ENCODE measurements at places on chromosomes 5 and 9.

- no peak overlapping the region for H3K27ac ChIP-seq
- no peaks in the 10 kb centered on the region for H3K4me1 ChIP-seq
- H3K4me3 ChIP-seq: no peak overlapping the region
- H3K36me3 ChIP-seq: no peaks in the 10 kb centered on the region
- peaks cover 18% of the 10 kb centered on the region for H3K27me3 ChIP-seq
These were observed 74.8 kb downstream of the CETN3 start for GRCh38 chr5:90334741-90335140.

GRCh38 chr5:172172912-172173563 lies 15.0 kb downstream of the STK10 start:
- no peaks in the 10 kb centered on the region for H3K27me3 ChIP-seq
- DNase-seq: no peak
- peak overlapping the region; percentile 96 for H3K4me3 ChIP-seq

GRCh38 chr5:148214665-148215185 lies 11.9 kb downstream of the SPINK6 start:
- H3K36me3 ChIP-seq: no peaks in the 10 kb centered on the region
- DNase-seq: no peak
- H3K4me1 ChIP-seq: no peaks in the 10 kb centered on the region
- no peak overlapping the region for H3K27ac ChIP-seq
- no peak overlapping the region for H3K4me3 ChIP-seq

GRCh38 chr9:136244122-136244968 lies 1.3 kb downstream of the QSOX2 start:
- H3K4me3 ChIP-seq: peak overlapping the region; percentile 92
- H3K36me3 ChIP-seq: peaks cover 9% of the 10 kb centered on the region
- peaks cover 44% of the 10 kb centered on the region for H3K4me1 ChIP-seq

- no peak overlapping the region for H3K27ac ChIP-seq
- no peak for DNase-seq
- H3K27me3 ChIP-seq: no peaks in the 10 kb centered on the region
These were observed 22.6 kb downstream of the SEMA5A start for GRCh38 chr5:9523090-9523823.

GRCh38 chr9:136694163-136694871 lies 7.1 kb upstream of the AGPAT2 start:
- no peak overlapping the region for H3K27ac ChIP-seq
- no peak overlapping the region for H3K4me3 ChIP-seq
- no peaks in the 10 kb centered on the region for H3K4me1 ChIP-seq
- H3K27me3 ChIP-seq: peaks cover 13% of the 10 kb centered on the region
- peak; percentile 66 for DNase-seq
- H3K36me3 ChIP-seq: no peaks in the 10 kb centered on the region

- H3K27me3 ChIP-seq: no peaks in the 10 kb centered on the region
- H3K4me3 ChIP-seq: no peak overlapping the region
- DNase-seq: no peak
- H3K36me3 ChIP-seq: peaks cover 1% of the 10 kb centered on the region
These were observed 5.5 kb downstream of the CD74 start for GRCh38 chr5:150407096-150407720.

DNA sequence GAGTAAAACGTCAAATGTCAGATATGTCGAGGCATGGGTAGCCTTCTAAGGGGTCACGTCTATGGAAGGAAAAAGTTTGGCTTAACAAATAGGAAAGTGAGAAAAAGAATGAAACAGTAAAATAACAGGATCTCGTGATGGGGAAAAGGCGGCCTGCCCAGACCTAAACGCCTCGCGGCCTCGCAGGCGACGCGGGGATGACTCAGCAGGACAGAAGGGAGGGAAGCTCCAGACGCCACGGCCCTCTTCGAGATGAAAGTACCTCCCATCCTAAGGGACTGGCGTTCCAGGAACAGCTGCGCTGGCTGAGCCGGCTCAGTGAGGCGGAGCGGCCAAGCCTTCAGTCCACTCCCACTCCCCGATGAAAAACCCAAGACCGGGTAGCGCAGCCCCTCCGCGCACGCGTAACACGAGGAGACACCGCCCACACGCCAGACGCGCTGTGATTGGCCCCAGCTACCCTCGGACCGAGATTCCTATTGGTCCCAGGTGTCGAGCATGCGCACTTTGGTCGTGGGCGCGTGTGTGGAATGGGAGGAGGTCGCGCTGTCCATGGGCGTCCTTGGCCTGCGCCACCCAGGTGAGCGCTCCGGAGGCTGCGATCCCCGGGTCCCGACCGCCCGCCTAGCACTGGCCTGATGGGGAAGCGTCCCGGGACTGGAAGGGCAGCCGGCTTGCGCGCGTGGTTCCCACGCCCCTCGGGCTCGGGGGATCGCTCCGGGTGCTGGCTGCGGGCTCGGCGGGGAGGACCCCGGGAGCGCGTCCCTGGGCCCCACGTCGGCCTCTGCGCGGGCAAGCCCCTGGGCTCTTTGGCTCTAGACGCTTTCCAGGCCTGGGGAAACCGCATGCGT lies 588.5 kb downstream of the MTRR start:
- peak overlapping the region; percentile 97 for H3K27ac ChIP-seq
- peak overlapping the region; percentile 87 for H3K4me3 ChIP-seq
- peak; percentile 85 for DNase-seq
- peaks cover 20% of the 10 kb centered on the region for H3K4me1 ChIP-seq
- peaks cover 5% of the 10 kb centered on the region for H3K36me3 ChIP-seq
- H3K27me3 ChIP-seq: no peaks in the 10 kb centered on the region

- H3K4me3 ChIP-seq: no peak overlapping the region
- no peaks in the 10 kb centered on the region for H3K36me3 ChIP-seq
- H3K27ac ChIP-seq: no peak overlapping the region
- H3K27me3 ChIP-seq: no peaks in the 10 kb centered on the region
- no peak for DNase-seq
These were observed 41.8 kb downstream of the KCNT1 start for GRCh38 chr9:135743546-135744332.

GRCh38 chr5:128714551-128714950 lies 176.5 kb upstream of the FBN2 start:
- no peak for DNase-seq
- no peaks in the 10 kb centered on the region for H3K36me3 ChIP-seq
- no peak overlapping the region for H3K27ac ChIP-seq
- H3K27me3 ChIP-seq: no peaks in the 10 kb centered on the region
- no peak overlapping the region for H3K4me3 ChIP-seq

GRCh38 chr5:107919969-107920368 lies 249.2 kb upstream of the EFNA5 start:
- no peaks in the 10 kb centered on the region for H3K36me3 ChIP-seq
- H3K27me3 ChIP-seq: no peaks in the 10 kb centered on the region
- peak overlapping the region; percentile 7 for H3K27ac ChIP-seq
- DNase-seq: peak; percentile 22

- no peaks in the 10 kb centered on the region for H3K36me3 ChIP-seq
- H3K27ac ChIP-seq: no peak overlapping the region
- no peak overlapping the region for H3K4me3 ChIP-seq
- peaks cover 9% of the 10 kb centered on the region for H3K27me3 ChIP-seq
- no peaks in the 10 kb centered on the region for H3K4me1 ChIP-seq
- DNase-seq: no peak
These were observed 259.8 kb downstream of the ARRDC3 start for GRCh38 chr5:91123291-91123690.

DNA sequence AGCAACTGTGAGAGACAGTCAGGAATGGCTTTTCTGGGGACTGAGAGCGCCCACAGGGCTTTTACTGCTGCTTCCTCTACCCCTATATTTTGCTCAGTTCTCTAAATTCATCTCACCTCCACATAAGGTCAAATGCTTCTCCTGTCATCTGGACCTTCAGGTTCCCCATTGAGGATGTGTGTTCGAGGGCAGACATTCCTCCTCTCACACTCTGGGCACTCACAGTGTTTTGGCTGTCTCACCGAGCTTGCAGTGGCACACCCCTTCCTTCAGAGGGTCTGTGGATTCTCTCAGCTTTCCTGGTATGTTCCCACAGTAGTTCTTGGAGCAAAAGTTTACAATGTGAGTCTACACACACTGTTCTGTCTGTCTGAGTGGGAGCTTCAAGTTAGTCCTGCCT lies 127.8 kb upstream of the GLRA1 start:
- H3K27ac ChIP-seq: no peak overlapping the region
- no peaks in the 10 kb centered on the region for H3K27me3 ChIP-seq
- no peak for DNase-seq

GRCh38 chr5:105207066-105207465 lies 1644.5 kb upstream of the NUDT12 start:
- no peaks in the 10 kb centered on the region for H3K4me1 ChIP-seq
- peaks cover 3% of the 10 kb centered on the region for H3K36me3 ChIP-seq
- H3K27me3 ChIP-seq: no peaks in the 10 kb centered on the region
- no peak for DNase-seq
- no peak overlapping the region for H3K27ac ChIP-seq

DNA sequence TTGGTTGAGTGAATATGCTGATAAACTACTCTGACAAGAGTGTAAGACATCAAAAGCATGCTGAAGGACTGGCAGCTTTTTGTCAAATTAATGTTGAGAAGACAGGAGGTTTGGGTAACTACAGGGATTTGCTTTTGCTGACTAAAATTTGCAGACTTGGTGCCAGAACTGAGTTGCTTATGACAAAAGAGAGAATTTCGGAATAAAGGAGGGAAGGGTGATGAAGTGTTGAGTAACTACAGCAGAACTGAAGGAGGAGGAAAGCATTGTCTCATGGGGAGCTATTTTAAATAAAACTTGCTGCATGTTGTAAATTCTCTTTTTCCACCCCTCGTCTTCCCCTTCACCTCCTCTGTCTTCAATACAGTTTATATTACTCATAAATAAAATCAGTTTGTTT lies 296.1 kb downstream of the YTHDC2 start:
- no peaks in the 10 kb centered on the region for H3K4me1 ChIP-seq
- no peak overlapping the region for H3K27ac ChIP-seq
- DNase-seq: no peak
- H3K4me3 ChIP-seq: no peak overlapping the region
- no peaks in the 10 kb centered on the region for H3K27me3 ChIP-seq
- H3K36me3 ChIP-seq: no peaks in the 10 kb centered on the region

DNA sequence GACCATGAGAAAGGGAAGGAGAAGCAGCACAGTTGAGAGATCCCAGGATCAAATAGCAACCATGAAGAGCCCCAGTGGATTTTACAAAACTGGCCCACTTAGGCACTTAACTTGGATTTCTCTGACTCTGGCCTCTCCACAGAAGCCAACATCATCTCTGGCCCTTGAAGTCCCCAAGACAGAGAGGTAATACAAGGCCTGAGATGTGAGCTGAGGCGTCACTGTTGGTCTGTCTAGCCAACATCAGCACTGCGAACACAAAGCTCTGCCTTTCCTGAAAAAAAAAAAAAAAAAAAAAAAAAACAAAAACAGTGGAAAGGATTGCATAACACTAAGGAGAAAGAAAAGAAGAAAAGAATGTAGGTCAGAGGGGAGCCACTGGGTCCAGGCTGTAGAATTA lies 378.3 kb downstream of the BRINP1 start:
- H3K4me1 ChIP-seq: no peaks in the 10 kb centered on the region
- no peaks in the 10 kb centered on the region for H3K36me3 ChIP-seq
- H3K27me3 ChIP-seq: no peaks in the 10 kb centered on the region
- no peak for DNase-seq
- H3K4me3 ChIP-seq: no peak overlapping the region
- H3K27ac ChIP-seq: no peak overlapping the region

DNA sequence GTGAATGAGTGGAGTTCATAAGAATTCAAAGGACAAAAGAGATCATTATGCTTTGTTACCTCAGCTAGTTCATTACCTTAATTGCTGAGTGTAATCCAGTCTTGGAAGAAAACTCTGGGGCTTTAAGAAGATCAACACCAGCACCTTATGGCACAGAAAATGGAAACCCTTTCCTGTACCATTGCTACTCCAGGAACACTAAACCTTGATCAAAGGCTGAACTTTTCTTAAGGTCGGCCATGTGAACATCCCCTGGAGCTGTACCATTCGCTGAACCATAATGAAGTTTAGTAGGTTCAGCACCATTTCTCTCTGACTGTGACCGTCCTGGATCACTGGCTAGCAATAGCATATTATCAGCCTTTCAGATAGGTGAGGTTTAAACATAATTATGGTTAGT lies 97.4 kb downstream of the PBX3 start:
- H3K36me3 ChIP-seq: no peaks in the 10 kb centered on the region
- H3K4me3 ChIP-seq: no peak overlapping the region
- H3K27me3 ChIP-seq: no peaks in the 10 kb centered on the region
- no peak overlapping the region for H3K27ac ChIP-seq
- no peak for DNase-seq
- peaks cover 27% of the 10 kb centered on the region for H3K4me1 ChIP-seq

DNA sequence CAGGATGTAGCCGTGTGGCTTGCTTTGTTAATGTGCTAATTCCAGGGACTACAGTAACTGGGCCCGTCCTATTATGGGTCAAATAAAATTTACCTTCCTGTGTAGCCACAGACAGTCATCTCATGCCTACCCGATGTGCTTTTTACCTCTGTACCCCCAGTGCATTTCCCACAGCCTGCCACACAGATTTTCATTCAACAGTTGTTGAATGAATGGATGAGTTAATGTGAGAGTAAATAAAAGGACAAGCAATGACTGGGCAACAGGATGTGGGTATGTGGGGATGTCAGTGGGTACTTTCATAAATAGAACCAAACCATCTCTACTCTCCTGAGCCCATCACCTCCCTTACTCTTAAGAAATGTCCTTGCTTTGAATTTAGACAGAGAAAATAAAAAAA lies 441.2 kb upstream of the ZNF462 start:
- H3K27me3 ChIP-seq: no peaks in the 10 kb centered on the region
- no peak overlapping the region for H3K4me3 ChIP-seq
- peaks cover 2% of the 10 kb centered on the region for H3K36me3 ChIP-seq
- DNase-seq: peak; percentile 43
- no peak overlapping the region for H3K27ac ChIP-seq
- peaks cover 25% of the 10 kb centered on the region for H3K4me1 ChIP-seq

GRCh38 chr9:23011669-23012068 lies 565.0 kb downstream of the DMRTA1 start:
- no peak for DNase-seq
- H3K4me1 ChIP-seq: no peaks in the 10 kb centered on the region
- H3K27me3 ChIP-seq: no peaks in the 10 kb centered on the region
- H3K4me3 ChIP-seq: no peak overlapping the region
- H3K36me3 ChIP-seq: no peaks in the 10 kb centered on the region

DNA sequence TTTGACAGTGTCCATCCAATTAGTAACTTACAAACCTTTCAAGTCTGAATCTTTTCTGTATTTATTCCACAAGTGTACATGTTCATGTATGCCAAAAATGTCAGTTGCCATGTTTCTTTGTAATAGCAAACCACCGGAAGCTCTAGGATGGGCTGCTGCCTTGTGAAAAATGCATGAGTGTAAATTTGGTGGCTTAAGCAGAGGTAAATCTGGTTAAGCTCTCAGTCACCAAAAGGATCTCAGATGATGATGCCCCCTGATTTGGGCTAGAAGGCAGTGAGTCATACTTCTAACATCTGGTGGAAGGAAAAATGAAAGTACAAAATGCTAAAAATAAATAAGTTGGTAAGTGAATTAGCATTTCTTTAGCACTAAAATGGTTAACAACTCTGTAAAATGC lies 567.5 kb downstream of the ELAVL2 start:
- no peaks in the 10 kb centered on the region for H3K36me3 ChIP-seq
- no peak for DNase-seq
- no peaks in the 10 kb centered on the region for H3K4me1 ChIP-seq
- no peak overlapping the region for H3K4me3 ChIP-seq
- H3K27ac ChIP-seq: no peak overlapping the region
- H3K27me3 ChIP-seq: no peaks in the 10 kb centered on the region
